A673 (cell line): ENCODE measurements at places on chromosomes 7 and 10. TPM values are rescaled to one million over a fixed set of nuclear protein-coding genes. Genes with fewer than 3 reads are reported as not detected.

GRCh38 chr7:117435475-117436043 is 8.3 kb upstream of the ASZ1 start:
- no peak overlapping the region for H3K27ac ChIP-seq
- H3K27me3 ChIP-seq = no peaks in the 10 kb centered on the region
- H3K4me3 ChIP-seq = no peak overlapping the region
- H3K36me3 ChIP-seq = no peaks in the 10 kb centered on the region
- H3K4me1 ChIP-seq = no peaks in the 10 kb centered on the region
- DNase-seq = peak; percentile 9

- H3K36me3 ChIP-seq = no peaks in the 10 kb centered on the region
- peaks cover 6% of the 10 kb centered on the region for H3K27me3 ChIP-seq
- H3K4me3 ChIP-seq = peak overlapping the region; percentile 46
- DNase-seq = peak; percentile 56
- no peak overlapping the region for H3K27ac ChIP-seq
These were observed 1.1 kb downstream of the DENND2A start for GRCh38 chr7:140639366-140640053.

DNA sequence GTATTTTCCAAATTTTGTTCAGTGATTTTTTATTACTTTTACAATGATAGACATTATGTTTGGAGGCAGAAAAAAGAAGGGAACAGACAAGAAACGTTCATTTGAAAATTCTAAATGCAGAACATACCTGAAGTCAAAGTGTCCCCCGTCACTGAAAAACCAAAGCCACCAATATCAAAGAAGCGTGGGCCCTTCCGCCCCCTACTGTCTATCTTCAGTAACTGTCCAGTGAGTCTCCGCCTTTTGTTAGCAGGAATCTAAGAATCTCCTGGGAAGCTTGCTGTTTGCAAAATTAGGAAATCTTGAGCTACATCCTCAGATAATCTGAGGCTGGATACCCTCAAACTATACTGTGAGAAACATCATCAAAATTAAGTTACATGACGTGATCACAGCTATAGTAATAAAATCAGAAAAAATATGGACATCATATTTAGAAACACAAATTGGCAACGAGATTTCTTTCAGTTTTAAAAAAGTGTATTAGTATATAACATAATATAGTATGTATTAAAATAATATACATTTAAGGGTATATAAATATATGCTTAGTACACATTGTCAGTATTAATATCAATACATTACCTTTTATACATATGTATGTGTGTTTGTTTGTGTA is 169.3 kb upstream of the AKR1E2 start:
- H3K4me1 ChIP-seq = peaks cover 35% of the 10 kb centered on the region
- H3K27ac ChIP-seq = no peak overlapping the region
- peak; percentile 80 for DNase-seq
- no peaks in the 10 kb centered on the region for H3K36me3 ChIP-seq

DNA sequence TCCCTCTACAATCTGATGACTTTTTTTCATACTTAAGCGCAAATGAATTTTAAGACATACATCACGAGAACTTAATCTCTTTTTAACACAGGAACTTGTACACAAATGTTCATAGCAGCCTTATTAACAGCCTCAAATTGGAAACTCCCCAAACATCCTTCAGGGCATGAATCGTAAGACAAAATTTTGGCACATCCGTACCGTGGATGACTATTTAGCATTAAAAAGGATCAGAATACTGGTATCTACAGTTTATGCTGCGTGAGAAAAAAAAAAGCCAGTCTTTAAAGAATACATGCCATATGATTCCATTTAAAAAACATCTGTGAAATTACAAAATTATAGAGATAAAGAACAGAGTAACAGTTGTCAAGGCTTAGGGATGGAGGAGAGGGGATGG is 46.8 kb downstream of the PDE1C start:
- H3K27me3 ChIP-seq = peaks cover 26% of the 10 kb centered on the region
- no peak for DNase-seq
- H3K36me3 ChIP-seq = no peaks in the 10 kb centered on the region
- H3K4me1 ChIP-seq = no peaks in the 10 kb centered on the region

DNA sequence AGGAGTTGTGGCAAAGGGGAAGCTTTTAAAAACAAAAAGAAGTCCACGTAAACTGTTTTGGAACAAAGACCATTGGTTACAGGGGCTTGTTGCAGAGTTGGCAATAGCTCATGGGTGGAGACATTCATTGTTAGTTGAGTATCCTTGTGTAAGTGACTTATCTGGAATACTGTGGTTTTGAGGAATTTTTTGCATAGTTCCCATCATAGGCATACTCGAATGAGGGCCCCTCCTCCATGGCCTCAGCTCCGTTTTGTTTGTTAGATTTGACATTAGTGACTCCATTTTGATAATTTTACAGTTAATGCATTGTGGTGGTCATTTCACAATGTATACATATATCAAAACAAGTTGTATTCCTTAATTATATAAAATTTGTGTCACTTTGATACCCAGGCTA is 12.8 kb upstream of the SMKR1 start:
- H3K4me1 ChIP-seq = no peaks in the 10 kb centered on the region
- no peaks in the 10 kb centered on the region for H3K27me3 ChIP-seq
- no peaks in the 10 kb centered on the region for H3K36me3 ChIP-seq
- H3K4me3 ChIP-seq = no peak overlapping the region
- DNase-seq = no peak
- H3K27ac ChIP-seq = no peak overlapping the region

The TRPV5 gene
- total RNA-seq = not detected in 2 replicates

The NOS3 gene
- total RNA-seq = 0.75 and 1.4 TPM in 2 replicates

The ZNF425 gene
- 1.1 and 1.2 TPM in 2 replicates for total RNA-seq

The OR6B1 gene
- total RNA-seq = not detected in 2 replicates
